ENCODE measurements at places on chromosomes 7 and 10.

DNA sequence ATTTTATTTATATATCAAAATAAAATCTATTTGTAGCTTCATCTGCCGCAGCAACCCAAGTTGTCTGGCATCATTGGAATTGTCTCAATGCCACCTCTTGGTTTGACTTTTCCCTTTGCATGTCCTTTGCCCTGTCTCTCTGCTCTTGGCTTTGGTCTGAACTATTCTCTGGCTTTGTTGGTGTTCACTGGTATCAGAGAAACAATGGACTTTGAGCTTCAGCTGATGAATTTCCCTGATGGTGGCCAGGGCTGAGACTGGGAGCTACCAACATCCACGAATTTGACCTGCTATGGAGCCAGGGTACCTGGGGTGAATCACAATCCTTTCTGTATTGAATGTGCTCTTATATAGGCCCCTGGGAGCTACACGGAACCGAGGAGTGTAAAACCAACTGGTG, 311.7 kb upstream of the KIAA1217 start:
- DNase-seq: no peak

GRCh38 chr7:96663457-96663856, 46.2 kb downstream of the SEM1 start:
- DNase-seq: no peak

DNA sequence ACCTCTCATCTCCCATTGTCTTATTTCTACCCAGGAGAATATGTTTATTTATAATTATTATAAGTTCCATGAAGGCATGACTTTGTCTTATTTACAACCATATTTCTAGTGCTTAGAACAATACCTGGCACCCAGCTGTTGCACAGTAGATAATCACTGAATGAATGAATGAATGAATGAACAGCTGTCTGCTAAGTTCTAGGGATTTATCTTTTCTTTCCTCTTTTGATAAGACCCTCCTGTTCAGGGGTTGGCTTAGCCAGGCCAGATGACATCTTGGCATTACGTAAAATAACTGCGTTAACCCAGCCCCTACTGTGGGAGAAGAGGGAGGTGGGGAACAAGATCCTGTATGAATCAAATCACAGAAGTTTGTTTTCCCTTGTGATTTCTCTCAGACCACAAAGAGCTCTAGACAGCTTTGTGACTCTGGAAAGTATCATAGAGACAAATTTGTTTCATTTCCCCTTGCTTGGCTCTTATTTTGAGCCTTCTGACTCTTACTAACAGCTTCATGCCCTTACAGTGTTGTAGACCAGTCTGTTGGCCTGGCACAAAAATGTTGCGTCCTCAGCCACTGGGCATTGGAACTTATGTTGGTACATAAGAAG, 8.4 kb downstream of the ZNF862 start:
- no peak for DNase-seq

DNA sequence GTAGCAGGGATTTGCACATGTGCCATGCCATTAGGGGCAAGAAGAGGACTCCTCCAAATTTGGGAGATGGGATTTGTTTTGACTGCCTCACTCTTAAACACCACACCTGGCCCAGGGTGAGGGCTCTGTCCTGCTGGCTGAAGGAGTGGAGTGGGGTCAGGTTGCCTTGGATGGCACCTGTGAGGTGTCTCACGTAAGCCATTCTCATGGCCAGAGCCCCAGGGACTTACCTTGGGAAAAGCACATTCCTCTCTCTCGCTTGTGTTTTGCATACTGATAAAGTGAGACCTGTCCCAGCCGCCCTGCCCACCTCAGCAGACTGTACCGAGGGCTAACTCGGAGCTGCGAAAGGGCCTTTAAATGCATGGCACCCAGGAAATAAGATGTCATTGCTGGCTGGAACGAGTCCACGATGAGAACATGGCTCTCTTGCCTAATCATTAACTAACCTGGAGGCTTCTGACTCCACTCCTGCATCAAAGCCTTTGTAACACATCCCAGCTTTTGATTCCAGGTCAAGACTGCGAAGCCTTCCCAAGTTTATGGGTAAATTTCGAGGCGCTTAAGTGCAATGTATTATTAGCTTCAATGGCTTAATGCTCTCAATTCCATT, 184.0 kb upstream of the RNF32 start:
- no peak for DNase-seq

GRCh38 chr7:115110523-115110922, 188.6 kb downstream of the MDFIC start:
- DNase-seq: no peak

GRCh38 chr10:15824498-15824897, 35.8 kb downstream of the MINDY3 start:
- no peak for DNase-seq

DNA sequence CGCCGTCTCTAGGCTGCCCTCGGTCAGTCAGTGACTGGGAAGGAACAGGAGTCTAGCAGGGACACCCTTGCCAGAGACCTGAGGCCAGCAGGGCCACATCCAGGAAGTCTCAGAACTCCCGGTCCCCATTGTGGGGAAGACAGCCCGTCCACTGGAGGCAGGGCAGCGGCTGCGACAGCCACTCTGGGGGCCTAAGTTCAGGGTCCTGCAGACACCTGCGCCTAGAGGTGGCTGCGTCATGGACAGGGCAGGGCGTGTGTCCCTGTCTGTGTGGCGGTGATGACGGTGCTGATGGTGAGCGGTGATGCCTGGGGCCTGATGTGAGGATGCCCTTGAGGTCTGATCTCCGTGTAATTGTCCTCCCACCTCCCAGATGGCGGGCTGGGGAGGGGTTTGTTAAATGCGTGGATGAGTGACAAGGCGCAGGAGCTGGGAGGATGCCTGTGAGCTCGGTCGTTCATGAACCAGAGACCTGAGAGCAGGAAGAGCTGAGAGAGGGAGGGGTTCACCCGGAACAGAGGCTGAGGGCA, 537.9 kb upstream of the FOXK1 start:
- no peak for DNase-seq

DNA sequence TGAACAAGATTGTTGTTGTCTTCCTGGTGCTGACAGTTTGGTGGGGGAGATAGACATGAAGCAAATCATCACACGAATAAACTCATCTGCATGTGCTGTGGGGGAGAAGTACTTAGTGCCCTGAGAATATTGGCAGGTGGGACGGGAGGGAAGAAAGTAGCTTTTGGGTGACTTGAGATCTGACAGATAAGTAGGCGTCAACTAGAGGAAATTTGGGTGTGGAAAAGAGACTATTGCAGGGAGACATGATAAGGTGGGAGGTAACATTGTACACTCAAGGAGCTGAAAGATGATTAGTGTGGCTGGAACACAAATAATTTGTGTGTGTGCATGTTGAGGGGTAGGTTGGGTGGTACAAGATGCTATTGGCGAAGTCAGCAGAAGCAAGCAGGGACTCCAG, 30.1 kb downstream of the CNNM2 start:
- DNase-seq: no peak

GRCh38 chr7:15584575-15584974, 22.8 kb upstream of the AGMO start:
- DNase-seq: no peak

- no peak for DNase-seq
Observed at GRCh38 chr10:44936314-44936975, 23.2 kb upstream of the RASSF4 start.

DNA sequence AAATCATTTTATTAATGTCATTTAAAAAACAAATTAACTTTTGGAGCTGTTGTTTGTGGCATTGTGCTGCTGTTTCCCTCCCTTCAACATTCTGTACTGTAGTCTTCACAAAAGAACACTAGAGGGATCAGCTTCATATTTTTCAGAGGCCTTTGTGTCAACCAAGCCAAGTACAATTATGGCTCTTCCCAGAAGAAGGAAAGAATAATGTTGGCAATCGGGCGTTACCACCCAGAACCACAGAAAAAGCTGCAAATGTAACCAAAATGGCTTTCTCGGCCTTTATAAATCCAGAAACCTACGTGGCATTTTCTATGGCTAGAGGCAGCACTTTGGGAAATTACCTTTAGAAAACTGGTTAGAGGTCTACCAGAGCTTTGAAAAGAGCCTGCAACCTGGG, 98.8 kb upstream of the COL1A2 start:
- DNase-seq: peak; percentile 31

DNA sequence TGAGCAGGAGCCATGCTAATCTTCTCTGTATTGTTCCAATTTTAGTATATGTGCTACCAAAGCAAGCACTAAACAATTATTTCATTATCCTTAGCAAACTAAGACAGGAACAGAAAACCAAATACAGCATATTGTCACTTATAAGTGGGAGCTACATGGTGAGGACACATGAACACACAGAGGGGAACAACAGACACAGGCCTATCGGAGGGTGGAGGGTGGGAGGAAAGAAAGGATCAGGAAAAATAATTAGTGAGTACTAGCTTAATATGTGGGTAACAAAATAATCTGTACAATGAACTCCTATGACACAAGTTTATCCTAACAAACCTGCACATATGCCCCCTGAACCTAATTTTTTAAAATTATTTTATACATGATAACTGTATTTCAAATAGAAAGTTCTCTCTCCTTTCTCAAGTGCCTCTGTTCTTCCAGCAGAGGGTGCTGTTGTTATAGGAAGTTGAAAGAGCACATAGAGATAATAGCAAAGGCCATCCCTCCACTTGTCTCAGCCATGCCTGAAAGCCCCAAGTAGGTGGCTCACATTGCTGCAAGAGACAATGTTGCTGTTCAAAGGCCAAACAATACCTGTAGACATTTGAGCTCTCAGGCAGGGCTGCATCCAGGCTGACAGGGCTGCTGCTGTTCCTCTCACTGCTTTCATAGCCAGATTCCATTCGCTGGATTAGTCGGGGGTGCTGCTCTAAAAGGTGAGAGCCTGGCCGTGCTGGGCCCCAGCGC, 33.4 kb upstream of the PPP3CB start:
- peak; percentile 71 for DNase-seq

DNA sequence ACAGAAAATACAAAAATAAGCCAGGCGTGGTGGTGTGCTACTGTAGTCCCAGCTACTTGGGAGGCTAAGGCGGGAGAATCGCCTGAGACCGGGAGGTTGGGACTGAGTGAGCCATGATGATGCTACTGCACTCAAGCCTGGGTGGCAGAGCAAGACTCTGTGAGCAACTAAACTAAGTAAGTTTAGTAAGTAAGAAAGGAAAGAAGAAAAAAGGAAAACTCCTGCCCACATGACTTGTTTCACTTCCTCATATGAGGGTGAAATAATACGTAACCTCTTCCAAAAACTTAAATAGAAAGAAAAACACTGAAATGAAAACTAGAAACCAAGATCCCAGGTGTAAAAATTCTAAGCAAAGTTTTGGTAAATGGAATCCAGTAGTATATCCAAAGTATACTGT, 79.6 kb downstream of the LARP4B start:
- DNase-seq: no peak

DNA sequence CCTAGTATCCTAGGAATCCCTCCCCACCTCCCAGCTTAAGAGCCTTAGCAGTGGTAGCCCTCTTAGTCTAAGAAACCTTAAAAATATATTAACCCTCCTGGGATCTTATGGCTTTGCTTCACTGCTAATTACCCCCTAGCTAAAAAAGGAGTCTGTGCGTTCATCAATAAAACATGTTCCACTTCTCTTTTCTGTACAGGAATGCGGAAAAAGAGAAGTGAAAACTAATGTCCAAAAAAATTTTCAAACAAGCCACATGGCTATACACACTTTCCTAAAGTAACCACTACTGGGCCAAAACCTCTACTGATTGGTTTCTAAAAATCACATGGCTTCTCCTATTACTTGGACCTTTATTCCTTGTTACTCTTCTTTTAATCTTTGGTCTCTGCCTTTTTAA, 667.1 kb upstream of the LRRTM3 start:
- DNase-seq: no peak

DNA sequence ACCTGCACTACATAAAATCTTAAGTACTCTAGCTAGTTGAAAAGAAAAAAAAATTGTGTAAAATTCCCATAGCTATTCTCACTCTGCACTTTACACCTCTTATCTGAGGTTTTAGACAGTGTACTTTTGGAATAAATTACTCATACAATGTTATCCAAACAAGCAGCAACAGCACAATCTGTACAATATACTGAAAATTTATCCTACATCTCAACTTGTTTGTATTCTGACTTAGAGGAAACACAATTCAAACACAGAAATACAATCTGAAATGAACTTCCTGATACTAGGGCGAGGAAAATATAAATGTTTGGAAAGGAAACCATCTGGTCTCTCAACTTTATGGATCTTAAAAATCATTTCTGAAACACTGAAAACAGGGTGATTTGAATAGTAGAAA, 381.7 kb downstream of the THSD7A start:
- DNase-seq: no peak

- no peak for DNase-seq
Observed at GRCh38 chr10:78063236-78063635, 29.6 kb downstream of the RPS24 start.

DNA sequence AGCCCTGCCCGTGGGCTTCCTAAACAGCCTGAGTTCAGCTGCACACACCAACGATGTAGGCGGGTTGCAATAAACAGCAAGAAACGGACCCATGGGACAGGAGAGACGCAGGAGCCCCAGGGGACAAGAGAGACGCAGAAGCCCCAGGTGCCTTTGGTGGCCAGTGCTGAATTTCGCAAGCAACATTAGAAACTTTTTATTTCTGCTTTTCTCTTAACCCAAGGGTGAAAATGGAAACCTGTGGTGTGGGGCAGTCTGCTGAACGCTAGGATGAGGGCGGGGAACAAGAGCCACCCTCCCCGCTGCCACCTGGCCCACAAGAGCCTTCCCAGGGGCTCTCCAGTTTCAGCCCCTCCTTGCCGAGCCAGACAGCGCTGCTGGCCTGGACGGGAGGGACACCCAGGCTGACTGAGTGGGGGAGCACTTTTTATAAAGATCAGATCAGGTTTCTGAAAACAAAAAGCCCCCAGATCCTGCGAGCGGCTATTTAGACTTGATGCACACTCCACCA, 20.0 kb upstream of the GPR146 start:
- DNase-seq: no peak

DNA sequence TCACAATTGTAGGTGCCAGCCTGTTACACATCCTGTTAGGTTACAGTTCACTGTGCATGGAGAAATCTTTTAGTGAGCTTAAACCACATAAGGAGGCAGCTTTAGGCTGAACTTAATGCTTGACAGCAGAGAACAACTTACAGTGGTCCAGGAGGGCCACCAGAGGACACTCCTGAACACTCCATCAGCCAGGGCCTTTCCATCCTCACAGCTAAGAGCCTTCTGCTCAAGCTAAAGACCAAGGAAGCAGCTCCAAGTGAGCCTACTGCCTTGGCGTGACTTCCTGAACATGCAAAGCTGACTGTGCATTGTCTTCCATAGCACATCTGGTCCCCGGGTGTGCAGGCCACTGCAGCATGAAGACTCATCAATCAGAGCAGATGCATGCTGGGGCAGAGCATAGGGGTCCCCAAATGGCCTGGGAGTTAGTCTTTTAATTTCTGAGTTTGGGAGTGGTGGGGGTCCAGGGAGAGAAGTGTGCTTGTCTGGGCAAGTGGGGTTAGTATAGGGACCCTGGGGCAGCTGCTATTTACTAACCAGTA, 105.0 kb downstream of the ZNF248 start:
- no peak for DNase-seq

- DNase-seq: peak; percentile 47
Observed at GRCh38 chr10:103254538-103255325, 9.0 kb downstream of the RPEL1 start.

All from urothelium cell line (cell line).